ENCODE measurements at places on chromosomes 4 and X.

GRCh38 chr4:178339769-178340168 lies 897.5 kb upstream of the AGA start:
- DNase-seq = no peak

DNA sequence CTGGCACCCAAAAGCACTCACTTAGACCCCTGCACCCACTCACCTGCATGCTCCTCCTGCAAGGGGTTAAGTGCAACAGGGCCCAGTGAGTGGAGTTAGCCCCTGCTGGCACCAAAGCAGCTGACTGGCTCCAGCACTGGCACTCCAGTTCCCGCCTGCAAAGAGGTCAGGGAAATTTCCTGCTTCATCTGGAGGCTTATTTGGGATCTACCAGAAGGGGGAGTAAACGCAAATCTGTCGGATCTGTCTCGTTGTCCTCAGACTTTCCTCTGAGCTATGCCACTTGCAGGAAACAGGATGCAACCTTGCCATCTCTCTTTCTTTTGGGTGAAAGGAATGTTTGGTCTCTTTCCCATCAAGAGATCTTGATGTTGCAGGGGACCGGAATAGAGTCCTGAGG lies 435.6 kb downstream of the PCDH10 start:
- DNase-seq = no peak

DNA sequence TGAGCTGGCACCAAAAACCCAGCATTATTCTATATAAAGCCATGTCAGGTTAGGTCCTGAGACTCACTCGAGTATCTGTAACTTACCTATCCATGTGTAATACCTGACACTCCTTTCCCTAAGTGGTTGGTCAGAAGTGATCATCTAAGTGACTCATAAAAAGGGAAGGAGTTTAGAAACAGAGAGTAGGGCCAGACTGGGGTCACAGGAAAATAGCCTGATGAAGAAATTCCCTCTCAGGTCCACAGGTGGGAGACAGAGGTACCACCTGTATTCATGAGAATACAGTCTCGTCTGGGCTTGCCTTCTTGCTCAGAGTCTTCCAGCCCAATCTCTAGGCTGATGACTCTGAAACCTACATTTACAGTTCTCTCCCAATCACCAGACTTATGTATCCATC lies 161.8 kb upstream of the MAP3K15 start:
- no peak for DNase-seq

DNA sequence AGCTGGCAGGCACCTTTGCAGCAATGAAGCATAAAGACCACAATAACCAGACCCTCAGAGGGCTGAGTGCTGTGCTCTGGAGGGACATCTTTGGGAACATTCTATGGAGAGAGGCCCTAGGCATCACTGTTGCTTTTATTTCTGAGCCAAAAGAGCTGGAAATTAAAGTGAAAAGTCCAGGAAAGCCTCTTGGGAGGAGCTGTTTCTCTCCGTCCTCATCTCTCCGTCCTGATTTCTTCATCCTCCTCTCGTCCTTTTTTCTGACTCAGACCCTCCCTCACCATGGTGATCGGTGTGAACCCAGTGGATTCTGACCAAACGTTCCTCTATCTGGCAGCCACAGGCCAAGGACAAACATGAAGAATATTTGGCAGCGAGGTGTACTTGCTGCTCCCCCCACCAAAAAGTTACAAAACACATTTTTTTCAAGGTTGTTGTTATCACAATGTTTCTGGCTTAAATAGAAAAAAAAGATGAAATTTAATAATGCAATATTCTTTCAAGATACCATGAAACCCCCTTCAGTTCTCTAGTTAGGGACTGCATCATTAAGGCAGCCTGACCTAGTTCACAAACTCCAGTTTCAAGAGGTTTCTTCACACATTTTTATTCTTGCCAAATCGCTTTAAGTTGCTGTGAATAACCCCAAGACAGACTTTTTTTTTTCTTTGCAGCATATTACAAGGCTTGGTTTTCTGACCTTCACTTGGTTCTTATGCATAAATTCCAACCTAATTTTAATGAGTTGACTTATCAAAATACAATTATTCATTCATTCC lies 80.2 kb downstream of the SCD5 start:
- no peak for DNase-seq

DNA sequence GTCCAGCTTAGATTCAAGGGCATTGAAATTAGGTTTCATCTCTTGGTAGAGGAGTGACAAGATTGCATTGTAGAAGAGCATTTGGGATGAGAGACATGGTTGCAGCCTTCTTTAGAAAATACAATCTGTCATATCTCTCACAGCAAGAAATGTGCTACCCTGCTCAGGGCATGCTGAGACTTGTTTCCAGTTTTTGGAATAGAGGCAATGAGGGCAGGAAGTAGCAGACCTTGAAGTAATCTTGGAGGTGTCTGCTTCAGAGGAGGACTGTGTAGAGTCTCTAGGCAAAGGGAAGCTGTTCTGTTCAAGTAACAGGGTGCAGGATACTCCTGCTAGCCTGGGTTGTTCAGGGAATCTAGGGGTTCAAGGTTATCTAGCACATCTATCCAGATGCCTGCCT lies 116.1 kb upstream of the ZNF827 start:
- no peak for DNase-seq

DNA sequence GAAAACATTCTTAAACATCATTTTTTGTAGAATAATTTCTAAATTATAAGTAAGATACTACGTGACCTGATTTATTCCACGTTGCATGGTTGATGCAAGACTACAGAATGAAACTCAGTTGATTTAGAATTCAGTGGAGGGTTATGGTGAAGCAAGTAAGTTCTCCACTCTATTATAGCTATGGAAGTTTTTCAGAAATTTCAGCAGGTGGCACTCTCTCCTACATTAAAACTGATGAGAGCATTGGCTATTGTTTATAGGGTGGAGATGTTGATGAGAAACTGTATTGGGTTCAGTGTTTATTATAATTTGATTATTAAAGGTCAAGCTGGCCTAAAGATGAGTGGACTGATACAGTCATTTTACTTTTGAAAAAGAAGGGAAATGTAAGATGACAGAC lies 88.0 kb downstream of the FNIP2 start:
- no peak for DNase-seq

DNA sequence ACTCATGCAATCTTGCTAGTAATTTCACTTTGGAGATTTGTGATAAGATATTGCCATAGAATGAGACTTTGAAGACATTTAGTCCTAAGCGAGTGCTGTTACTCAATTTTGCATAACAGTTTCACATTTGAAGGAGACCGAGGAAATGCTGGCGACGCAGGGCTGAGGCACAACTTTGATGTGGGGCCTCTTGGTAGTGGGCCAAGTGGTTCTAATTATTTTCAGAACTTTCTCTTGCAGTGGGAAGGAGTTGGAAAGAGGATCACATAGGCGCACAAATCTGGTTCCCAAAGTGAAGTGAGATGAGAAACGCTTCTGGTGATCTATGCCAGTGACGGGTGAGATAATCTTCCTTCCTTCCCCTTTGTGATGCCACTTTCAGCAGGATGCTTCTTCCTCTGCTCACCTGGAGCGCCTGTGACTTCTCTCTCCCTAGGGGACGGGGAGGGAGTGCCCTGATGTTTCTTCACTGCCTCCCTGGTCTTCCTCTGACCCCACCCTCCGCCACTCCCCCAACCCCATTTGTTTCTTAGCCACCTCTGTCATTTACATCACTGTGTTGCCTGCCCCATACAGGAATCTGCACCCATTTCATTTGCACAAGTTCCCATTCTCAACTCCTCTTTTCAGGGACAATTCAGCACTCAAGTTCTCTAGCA lies 138.9 kb upstream of the MID1 start:
- no peak for DNase-seq

GRCh38 chr4:130850019-130850524 lies 1754.1 kb downstream of the C4orf33 start:
- no peak for DNase-seq

- no peak for DNase-seq
These were observed 11.3 kb upstream of the APLN start for GRCh38 chrX:129665916-129666644.

DNA sequence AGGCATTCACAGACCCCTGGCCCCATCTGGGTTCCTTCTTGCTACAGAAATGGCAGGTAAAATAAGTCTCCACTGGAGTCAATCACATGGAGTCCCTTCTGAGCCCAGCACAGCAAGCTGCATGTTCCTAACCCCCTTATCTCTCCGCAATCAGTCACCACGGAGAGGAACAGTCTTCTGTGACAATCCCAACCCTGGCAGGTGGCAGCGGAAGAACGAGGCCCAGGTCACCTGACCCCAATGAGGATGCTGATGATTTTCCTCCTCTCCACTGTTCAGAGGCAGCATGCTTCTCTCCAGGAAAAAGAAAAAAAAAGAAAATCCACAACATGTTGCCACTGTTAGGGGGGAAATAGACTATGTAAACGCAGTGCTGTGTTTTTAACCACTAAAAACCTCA lies 50.1 kb downstream of the TSPAN5 start:
- no peak for DNase-seq

DNA sequence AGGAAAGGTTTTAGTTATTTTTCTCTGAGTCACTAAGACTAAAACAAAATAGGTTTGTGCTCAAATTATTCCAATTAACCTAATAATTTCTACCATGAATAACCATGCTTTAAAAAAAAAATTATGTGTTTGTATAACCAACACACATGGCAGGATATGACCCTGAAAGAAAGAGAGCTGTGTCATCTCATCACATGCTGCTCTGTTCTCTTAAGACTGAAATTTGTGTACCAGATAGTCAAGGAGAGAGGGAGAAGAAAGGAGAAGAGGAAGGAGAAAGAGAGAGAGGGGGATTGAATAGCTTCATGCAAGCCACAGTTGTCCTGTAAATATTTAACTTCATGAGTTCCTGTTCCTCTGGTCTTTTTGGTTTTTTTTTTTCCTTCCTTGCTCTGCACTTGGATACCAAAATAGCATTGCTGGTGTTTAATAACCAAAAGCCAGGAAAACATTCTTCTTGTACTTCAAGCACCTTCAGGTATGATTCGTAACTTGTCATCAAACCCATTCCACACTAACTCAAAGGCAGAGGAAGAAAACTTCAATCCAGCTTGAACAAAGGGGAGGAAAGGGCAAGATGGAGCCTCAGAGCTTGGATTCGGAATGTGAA lies 6.4 kb upstream of the PROM1 start:
- DNase-seq = no peak

GRCh38 chr4:43330288-43330687 lies 437.8 kb downstream of the GRXCR1 start:
- no peak for DNase-seq

DNA sequence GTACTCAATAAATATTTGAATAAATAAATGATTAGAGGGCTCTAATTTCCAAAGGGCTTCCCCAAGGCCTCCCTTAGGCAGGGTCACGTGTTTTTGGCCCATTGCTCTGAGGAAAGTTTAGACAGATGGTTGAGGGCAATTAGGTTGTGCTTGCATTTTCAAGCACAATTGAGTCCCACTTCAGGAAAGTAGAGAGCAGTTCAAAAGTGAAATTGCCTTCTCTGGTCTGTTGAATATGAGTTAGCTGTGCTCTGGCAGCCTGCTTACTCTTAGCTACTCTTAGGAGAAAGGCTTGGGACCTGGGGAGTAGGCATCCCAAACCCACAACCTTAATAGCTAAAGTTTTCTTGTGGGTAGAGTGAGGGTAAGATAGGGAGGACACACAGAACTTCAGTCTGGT lies 9.0 kb upstream of the DRP2 start:
- no peak for DNase-seq

DNA sequence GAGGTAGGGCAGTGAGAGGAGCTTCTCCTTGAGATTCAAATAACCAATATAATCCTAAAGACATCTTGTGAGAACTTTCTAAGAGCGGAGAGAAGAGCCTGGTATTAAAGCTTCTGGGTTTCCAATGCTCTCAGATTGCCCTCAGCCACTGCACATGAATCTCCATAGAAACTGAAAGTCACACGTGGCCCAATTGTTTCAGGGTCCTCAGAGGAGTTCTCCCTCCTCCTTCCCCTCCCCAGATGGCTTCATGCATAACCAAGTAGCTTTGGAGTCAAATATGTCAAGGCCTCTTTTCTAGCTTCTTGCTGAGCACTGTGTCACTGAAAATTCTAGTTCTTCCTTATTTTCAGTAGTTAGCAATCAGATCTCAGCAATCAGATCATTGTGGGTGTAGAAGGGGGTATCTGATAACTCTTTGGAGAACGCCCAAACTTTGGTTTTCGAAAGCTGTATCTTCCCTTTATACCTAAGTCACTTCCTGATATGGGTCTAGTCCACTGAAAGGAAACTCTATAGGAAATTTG lies 2.2 kb downstream of the BTK start:
- no peak for DNase-seq

- no peak for DNase-seq
These were observed 114.9 kb downstream of the VSIG4 start for GRCh38 chrX:65925005-65925404.

DNA sequence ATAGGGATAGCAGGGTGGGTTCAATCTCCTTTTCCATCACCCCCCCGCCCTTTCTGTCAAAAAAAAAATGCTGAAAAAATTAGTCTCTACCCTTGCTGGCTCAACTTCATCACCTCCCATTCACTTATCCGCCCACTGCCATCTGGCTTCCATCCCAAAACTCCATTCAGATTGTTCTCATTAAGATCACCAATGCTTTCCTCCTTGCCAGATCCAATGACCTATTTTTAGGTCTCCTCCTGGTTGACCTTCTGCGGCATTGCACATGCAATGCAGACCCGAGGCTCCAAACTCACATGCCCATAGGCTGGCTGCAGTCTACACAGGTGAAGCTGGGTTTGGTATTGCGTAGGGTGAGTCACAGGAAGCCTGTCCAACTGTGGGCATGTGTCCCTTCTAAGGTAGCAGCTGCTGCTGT lies 21.1 kb upstream of the STIM2 start:
- no peak for DNase-seq

DNA sequence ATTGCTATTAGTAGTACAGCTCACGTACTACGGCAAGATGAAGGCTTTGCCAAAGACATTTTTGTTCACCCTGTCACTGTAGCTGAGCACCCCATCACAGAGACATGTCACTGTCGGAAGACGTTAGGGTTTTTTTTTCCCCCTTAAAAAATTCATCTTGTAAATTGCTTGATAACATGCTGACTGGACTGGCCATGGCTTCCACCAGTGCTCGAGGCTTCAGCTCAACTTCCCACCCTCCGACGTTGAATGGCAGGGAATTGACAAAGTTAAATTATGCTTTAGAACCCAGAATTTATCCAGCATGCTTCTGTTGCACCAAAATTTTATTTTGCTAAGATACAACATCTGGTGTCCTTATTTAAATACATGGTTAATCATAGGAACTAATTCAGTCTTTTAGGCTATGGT lies 707 bp upstream of the OTUD4 start:
- DNase-seq = no peak

DNA sequence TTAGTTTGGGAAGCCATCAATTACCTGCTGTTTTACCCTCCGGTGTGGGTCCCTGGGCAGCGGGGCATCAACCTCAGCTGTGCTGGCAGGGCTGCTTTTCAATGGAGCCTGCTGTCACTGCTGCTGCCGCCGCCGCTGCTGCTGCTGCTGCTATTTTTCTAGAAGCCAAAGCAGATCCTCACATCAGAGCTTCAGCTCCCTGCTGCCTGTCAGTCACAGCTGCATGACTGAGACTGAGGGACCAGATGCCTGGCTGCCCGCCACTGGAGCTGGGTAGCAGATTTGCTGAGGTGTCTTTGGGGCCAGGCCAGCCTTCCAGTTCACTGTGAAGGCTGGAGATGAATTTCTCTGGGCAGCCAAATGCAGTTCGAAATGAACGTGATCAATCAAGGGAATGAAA lies 200.3 kb upstream of the NHS start:
- no peak for DNase-seq

GRCh38 chrX:70301716-70302115 lies 11.8 kb downstream of the KIF4A start:
- no peak for DNase-seq

GRCh38 chr4:24330172-24330571 lies 254.2 kb downstream of the DHX15 start:
- no peak for DNase-seq

GRCh38 chrX:129792586-129793291 lies 13.0 kb downstream of the SASH3 start:
- DNase-seq = no peak
